Activated CD8-positive, alpha-beta T cell treated with anti-CD3 and anti-CD28 coated beads for 36 hours (primary cell): ENCODE measurements at places on chromosomes 6 and 20. TPM values are rescaled to one million over a fixed set of nuclear protein-coding genes. Genes with fewer than 3 reads are reported as not detected.

The OR2H2 gene
- not detected for total RNA-seq

The TOX2 gene
- total RNA-seq, result 1.7 TPM

The SH3BGRL2 gene
- 0.54 TPM for total RNA-seq

The CTSZ gene
- total RNA-seq, result 17.9 TPM

The KCNG1 gene
- total RNA-seq, result 1.8 TPM

The RFX6 gene
- total RNA-seq, result not detected

DNA sequence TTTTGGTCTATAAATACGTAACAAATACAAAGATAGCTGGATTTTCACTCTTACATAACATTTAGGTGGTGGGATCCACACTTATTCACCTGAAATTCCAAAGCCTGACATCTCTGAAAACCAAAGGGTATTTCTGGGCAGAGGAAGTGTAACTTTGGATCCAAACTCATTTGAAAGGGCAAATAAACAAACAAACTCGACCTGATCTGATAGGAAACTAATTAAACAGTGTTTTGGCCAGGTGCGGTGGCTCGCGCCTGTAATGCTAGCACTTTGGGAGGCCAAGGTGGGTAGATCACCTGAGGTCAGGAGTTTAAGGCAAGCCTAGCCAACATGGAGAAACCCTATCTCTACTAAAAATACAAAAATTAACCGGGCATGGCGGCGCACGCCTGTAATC is 128.9 kb downstream of the ZMYND8 start:
- peaks cover 30% of the 10 kb centered on the region for H3K36me3 ChIP-seq
- H3K4me3 ChIP-seq, result no peak overlapping the region
- H3K27me3 ChIP-seq, result no peaks in the 10 kb centered on the region
- no peak for DNase-seq

GRCh38 chr6:136586295-136586694 is 36.1 kb upstream of the MAP7 start:
- peaks cover 3% of the 10 kb centered on the region for H3K4me1 ChIP-seq
- no peak overlapping the region for H3K4me3 ChIP-seq
- no peak for DNase-seq
- H3K27ac ChIP-seq, result peak overlapping the region; percentile 35
- H3K27me3 ChIP-seq, result no peaks in the 10 kb centered on the region
- H3K36me3 ChIP-seq, result peaks cover 27% of the 10 kb centered on the region

GRCh38 chr20:55386686-55387085 is 618.6 kb downstream of the CBLN4 start:
- H3K36me3 ChIP-seq, result no peaks in the 10 kb centered on the region
- H3K27me3 ChIP-seq, result no peaks in the 10 kb centered on the region
- H3K27ac ChIP-seq, result no peak overlapping the region
- no peak for DNase-seq

- peaks cover 1% of the 10 kb centered on the region for H3K27me3 ChIP-seq
- H3K4me3 ChIP-seq, result no peak overlapping the region
- no peaks in the 10 kb centered on the region for H3K4me1 ChIP-seq
- H3K36me3 ChIP-seq, result no peaks in the 10 kb centered on the region
- H3K27ac ChIP-seq, result no peak overlapping the region
Observed at GRCh38 chr20:43305749-43306148, 116.0 kb upstream of the PTPRT start.

- no peaks in the 10 kb centered on the region for H3K4me1 ChIP-seq
- no peak for DNase-seq
- peaks cover 4% of the 10 kb centered on the region for H3K36me3 ChIP-seq
- H3K4me3 ChIP-seq, result no peak overlapping the region
- no peaks in the 10 kb centered on the region for H3K27me3 ChIP-seq
Observed at GRCh38 chr6:20927130-20927860, 393.0 kb downstream of the CDKAL1 start.
